ENCODE measurements at places on chromosomes 2 and 18. TPM values are rescaled to one million over a fixed set of nuclear protein-coding genes. Genes with fewer than 3 reads are reported as not detected.

- DNase-seq = peak; percentile 51
Observed at GRCh38 chr2:236177967-236178889, 10.0 kb upstream of the GBX2 start.

- peak; percentile 44 for DNase-seq
Observed at GRCh38 chr2:126656431-126657147, 631 bp downstream of the GYPC start.

- no peak for DNase-seq
Observed at GRCh38 chr2:151175864-151176263, 85.8 kb downstream of the RBM43 start.

GRCh38 chr2:177628831-177629230 is 236.3 kb downstream of the AGPS start:
- no peak for DNase-seq

- DNase-seq = no peak
Observed at GRCh38 chr2:236338495-236339184, 74.4 kb upstream of the ASB18 start.

The FOXD4L1 gene
- not detected for total RNA-seq

- no peak for DNase-seq
Observed at GRCh38 chr2:25417715-25418369, 76.1 kb upstream of the DNMT3A start.

DNA sequence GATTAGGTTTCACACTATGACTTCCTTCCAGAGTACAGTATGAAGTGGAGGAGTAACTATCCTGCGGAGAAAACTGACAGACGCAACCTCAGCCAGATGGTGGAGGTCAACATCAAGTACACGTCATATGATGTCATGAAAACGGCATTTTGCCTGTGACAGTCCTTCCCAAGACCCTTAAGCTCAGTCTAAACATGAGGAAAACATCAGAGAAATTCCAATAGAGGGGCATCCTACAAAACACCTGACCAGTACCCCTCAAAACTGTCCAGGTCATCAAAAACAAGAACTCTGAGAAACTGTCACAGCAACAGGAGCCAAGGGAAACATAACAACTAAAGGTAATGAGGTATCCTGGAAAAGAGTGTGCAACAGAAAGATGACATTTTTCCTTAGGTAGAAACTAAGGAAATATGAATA is 1.7 kb downstream of the RNU4ATAC start:
- peak; percentile 68 for DNase-seq

The GCG gene
- 0.17 TPM for total RNA-seq

- no peak for DNase-seq
Observed at GRCh38 chr2:73289304-73289703, 4.0 kb downstream of the EGR4 start.

DNA sequence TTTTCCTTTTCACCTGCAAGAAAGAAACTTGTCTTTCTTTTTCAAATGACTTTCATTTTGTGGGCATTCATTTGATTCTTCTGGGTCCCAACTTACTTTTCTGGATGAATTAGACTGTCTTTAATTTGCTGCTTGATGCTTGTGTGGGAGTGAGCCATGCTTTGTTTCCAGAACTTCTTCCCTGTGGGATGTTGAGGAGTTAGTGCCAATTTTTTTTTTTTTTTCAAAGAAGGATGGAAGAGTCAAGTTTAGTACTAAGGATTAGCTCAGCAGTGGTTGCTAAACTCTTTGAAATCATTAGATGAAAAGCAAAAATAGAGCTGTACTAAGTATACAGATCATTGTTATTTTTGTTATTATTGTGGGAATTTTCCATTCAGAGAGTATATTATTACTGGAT is 17.2 kb upstream of the KCTD1 start:
- no peak for DNase-seq

DNA sequence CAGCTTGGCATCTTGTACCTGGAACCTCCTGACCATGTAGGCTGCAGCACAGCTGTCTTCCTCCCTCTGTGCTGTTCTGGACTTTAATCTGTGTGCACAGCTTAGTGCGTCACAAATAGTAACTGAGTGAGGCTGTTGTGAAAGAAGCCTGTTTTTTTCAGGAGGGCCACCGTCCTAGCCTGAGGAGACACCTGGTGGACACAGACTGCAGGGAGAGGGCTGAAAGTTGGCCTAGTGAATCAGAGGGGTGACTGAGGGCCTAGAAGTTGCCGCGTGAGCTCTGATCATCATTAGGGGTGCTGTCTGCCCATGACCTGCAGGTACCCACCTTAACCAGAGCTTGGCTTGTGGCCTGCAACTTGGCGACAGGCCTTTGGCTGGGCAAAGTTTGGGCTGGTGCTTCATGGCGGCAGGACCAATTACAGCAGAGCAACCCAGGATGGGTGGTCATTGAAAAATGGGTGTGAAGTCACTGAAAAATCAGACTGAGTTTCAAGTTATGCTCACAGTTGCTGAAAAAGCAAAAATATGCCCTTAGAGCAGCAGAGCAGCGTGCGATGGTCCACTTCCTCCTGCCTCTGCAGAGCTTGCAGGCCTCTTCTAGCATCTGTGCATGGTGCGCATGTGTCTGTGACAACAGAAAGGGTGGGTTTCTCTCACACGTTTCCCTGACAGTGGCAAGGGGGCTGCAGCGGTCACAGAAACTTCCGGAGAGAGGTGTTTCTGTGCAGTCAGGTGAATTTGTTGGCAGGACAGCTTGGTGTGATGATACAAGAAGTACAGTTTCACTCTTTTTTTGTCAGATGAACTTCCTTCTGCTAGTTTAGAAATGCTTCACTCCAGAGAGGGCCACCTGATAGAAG is 9.6 kb downstream of the GDF7 start:
- no peak for DNase-seq

The CELF4 gene
- not detected for total RNA-seq

The TXNDC2 gene
- 0.63 TPM for total RNA-seq

The ZNF516 gene
- total RNA-seq = 5.5 TPM

The PASK gene
- total RNA-seq = 8.3 TPM

DNA sequence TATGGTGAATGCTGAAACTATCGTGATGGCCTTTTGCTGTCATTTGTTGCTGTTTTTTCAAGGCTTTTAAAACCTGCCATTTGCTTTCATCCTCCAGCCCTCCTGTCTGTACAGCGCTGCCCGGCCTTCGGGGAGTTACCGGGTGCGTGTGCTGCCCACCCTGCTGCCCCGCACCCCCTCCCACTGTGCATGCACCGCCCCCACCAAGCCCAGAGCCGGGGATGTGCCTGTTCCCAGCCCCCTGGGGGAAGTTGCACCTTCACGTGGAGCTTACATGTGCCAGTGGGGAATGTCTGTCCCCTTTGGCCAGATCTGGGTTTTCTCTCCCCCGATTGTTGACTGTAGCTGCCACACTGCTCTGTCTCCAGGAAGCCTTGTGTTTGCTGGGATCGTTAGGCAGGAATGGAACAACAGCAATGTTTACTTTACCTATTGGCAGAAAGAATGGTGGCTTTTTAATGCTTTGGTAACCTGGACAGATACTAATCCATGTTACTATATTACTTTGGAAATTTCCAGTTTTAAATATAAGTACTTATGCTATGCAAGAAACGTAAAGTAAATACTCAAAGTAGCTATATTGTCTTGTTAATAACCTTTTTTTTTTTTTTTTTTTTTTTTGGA is 64.8 kb upstream of the RBM44 start:
- DNase-seq = no peak

- no peak for DNase-seq
Observed at GRCh38 chr2:36658277-36658748, 38.2 kb upstream of the VIT start.

- DNase-seq = peak; percentile 72
Observed at GRCh38 chr2:170235860-170236679, 58.1 kb downstream of the MYO3B start.

DNA sequence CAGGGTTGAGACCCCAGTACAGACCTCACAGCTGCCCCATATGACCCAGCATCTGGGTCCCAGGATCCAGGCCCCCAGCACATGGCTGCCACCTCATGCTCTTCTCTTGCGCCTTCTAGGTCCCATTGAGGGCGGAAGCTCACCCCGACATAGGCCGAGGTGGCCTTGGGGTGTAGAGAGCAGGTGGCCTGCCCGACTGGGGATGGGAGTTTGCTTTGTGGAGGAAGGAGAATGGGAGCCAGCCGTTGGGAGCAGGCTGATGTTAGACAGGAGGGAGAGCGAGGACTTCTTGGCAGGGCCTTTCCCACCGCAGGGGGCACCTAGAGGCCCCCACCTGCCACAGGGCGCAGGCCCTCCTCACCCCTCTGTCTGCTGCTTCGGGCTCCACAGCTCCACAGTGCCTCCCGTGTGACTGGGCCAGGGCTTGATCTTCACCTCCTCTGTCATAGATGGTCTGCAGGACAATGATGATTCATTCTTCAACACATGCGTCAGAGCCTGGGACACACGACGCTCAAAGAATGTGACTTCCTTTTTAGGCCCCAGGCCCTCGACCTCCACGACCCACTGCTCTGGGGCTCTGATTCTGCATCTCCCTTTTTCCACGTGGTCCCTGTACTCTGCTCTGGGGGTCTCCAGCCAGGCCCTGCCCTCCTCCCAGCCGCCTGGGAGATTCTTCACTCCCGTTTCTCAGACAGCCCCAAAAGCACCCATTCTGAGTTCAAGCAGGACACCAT is 86.6 kb upstream of the ODC1 start:
- DNase-seq = no peak

DNA sequence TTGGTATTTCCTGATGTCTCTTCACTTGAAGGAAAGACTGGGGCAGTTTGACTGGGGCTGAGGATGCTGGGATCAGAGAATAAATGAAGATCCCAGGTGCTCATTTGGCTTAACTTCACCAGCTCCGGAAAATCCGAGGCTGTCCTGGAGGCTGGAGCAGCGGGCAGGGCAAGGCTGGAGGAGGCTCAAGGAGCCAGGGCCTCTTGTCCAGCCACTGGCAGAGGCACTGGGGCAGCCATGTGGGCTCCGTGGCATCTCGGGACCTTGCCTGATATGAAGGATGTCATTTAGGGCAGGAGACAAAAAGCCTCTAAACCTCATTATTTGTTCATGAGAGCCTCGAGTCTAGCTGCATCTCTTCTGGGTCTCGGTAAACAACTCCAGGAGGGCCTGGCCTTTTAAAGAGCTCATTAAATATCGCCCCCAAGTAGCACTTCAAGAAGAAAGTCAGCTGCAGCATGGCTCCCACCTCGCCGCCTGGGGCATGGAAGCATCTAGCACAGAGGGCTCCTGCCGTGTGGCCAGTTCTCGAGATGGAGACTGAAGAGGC is 13.5 kb upstream of the GPR55 start:
- DNase-seq = no peak

The CROCC2 gene
- total RNA-seq = not detected

GRCh38 chr2:148493822-148494563 is 150.6 kb upstream of the EPC2 start:
- no peak for DNase-seq

The ASXL3 gene
- total RNA-seq = under 0.01 TPM

GRCh38 chr2:73979686-73980085 is 5.0 kb upstream of the TET3 start:
- peak; percentile 86 for DNase-seq

The RFTN2 gene
- total RNA-seq = 0.40 TPM

- peak; percentile 11 for DNase-seq
Observed at GRCh38 chr18:76557026-76557575, 62.1 kb upstream of the ZNF516 start.

The ATP5MC3 gene
- total RNA-seq = 176 TPM

DNA sequence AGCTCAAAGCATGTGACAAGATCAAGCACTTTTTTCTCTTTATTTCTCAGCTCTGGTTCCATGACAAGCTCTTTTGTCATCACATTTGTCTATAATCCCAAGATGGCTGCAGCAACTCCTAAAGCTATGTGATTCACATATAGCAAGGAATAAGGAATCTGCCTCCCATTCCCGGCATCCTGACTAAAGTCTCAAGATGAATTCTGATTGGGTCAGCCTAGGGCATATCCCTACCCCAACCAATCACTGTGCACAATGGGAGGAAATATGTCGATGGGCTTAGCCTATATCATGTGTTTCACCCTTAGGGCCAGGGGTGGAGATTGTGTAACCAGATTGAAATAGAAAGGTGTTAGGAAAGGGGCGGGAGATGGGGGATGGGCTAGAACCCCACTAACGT is 23.1 kb upstream of the COLEC12 start:
- no peak for DNase-seq

The TLX2 gene
- total RNA-seq = 0.46 TPM

The RAB6C gene
- total RNA-seq = not detected

DNA sequence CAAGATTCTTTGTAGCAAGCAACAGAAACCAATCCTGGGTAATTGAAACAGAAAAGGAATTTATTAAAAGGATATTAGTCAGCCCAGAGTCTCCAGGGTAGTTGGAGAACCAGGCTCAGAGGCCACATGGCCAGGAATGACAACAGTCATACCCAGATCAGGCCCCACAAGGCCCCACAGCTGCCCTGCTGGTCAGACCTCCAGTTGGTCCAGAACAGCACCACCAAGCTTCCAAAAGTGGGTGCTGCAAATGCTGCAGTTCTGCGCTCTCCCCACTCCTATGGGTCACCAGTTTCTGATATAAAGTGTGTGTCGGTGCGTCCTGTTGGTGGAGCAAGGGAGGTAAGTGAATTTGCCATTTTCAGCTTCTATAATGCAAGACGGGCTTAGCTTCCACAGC is 29.9 kb downstream of the KLHL29 start:
- DNase-seq = peak; percentile 56

DNA sequence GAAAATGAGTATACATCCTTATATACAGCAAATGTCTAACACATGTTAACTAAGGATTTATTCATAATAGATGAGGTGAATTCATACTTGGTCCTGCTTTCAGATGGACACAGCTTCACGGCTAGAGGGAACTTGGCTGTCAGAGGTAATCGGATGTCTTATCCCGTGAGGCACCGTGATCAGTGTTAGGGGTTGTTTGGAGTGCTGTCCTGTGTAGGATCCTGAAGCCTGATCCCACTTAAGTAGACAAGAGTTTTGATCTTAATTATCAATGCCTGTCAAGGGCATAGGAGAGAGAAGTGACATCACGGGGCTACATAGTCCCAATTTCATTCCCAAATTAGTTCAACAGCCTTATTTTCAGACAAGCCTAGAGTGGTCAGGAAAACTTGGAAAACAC is 204.6 kb downstream of the RNF144A start:
- no peak for DNase-seq

DNA sequence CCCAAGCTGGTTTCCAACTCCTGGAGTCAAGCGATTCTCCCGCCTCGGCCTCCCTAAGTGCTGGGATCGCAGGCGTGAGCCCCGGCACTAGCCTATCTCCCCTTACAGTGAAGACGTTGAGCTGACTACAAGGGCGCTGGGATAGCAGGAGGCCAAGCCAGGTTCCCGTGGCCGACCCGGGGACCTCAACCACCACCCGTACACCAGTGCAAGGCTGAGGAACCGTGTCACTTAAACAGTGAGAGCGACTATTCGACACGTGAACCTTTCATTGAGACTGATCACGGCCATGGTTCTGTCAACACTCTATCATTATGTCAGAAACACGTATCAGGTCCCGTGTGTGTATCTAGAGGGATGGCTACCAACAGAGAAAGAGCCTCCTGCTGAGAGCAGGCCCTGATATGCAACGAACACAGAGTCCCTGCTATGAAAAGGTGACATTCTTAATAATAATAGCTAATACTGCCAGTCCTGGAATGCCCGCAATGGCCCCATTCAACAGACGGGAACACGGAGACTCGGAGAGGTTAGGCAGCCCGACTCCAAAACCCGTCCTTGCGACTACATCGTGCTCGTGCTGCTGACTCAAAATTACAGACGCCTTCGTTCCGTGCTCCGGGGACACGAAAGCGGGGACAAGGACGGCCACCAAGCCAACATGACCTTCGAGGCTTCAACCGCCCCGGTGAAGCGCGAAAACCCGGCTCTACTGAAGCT is 833 bp downstream of the AFG3L2 start:
- DNase-seq = no peak
